Motor neuron (in vitro differentiated cells): ENCODE measurements at places on chromosomes 7 and 10. TPM values are rescaled to one million over a fixed set of nuclear protein-coding genes. Genes with fewer than 3 reads are reported as not detected.

Gene SORCS1
- total RNA-seq = 0.22 and 0.31 TPM in 2 replicates

Gene ANKRD2
- total RNA-seq = 0.21 TPM in 1 of 2 replicates, not detected in the other

Gene ACTR3C
- total RNA-seq = 0.81 and 1.2 TPM in 2 replicates

Gene DUS4L
- total RNA-seq = 10.7 and 11.7 TPM in 2 replicates

Gene TET1
- 24.2 and 27.1 TPM in 2 replicates for total RNA-seq
